ENCODE measurements at places on chromosomes 3 and 15.

- no peak for DNase-seq
- no peaks in the 10 kb centered on the region for H3K27me3 ChIP-seq
- peaks cover 4% of the 10 kb centered on the region for H3K4me1 ChIP-seq
- H3K27ac ChIP-seq, result no peak overlapping the region
- H3K36me3 ChIP-seq, result no peaks in the 10 kb centered on the region
These were observed 3.3 kb downstream of the ARRDC4 start for GRCh38 chr15:97963779-97964178.

GRCh38 chr3:48199117-48199516 lies 10.9 kb upstream of the CDC25A start:
- DNase-seq, result no peak
- no peaks in the 10 kb centered on the region for H3K36me3 ChIP-seq
- H3K27me3 ChIP-seq, result no peaks in the 10 kb centered on the region
- no peak overlapping the region for H3K4me3 ChIP-seq

DNA sequence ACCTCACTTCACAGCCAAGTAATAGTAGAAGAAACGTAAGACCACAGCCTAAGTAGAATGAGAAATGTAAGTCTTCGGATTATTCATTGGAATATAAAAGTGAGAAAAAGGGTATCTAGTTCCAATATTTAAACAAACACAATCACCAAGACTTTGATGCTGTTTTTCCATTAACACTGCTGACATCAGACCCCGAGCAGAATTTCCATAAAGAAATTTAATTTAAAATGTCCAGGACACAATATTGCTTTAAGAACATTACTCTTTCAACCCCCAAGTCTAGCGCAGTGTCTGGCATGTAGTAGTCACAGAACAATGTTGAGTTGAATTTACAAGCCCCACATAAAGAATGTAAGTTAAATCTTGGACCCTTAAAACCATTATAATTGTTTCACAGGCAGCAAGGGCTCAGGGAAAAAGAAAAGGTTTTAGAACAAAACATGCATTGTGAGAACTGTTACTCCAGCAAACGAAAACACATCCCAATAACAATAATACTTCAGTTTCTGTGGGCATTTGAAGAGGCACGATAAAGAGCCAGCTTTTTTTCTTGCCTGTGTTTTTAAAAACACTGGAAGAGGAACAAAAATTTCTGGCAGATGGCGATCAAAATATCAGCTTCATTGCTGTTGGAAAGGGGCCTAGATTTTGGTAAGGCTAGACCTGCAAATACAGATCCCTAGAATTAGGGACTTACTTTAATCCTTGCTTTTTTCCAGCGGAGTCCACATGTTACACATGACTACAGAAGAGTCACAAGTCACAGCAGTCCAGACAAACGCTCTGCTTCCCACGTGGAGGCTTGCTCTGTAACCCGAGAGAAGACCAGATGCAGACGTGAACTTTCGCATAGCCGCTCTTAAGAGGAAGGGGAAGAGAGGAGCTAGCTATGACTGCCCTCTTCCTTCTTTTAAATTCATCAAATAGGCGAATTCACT lies 77.9 kb upstream of the IGSF10 start:
- H3K4me1 ChIP-seq, result no peaks in the 10 kb centered on the region
- H3K27me3 ChIP-seq, result no peaks in the 10 kb centered on the region
- H3K4me3 ChIP-seq, result no peak overlapping the region
- no peak overlapping the region for H3K27ac ChIP-seq

DNA sequence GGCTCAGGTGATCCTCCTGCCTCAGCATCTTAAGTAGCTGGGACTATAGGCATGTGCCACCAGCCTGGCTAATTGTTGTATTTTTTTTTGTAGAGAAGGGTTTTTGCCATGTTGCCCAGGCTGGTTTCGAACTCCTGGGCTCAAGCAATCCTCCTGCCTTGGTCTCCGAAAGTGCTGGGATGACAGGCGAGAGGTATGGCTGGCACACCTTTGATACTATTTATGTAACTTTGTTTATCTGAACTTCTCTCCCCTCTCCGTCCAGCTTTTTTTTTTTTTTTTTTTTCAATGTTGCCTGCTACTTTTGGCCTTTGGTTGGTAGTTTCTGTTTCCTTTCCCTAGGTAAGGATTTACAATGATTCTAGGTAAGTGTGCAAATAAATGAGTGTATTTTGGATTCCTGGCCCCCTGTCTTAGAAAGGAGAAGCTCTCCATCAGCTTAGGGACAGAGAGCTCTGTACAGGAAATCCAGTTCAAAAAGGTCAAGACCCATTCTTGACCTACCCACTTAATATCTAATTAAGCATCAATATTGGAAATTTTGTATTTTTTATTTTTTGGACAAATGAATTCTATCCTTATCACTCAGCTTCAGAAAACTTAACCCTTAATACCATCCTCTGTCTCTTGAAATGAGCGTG lies 6.8 kb downstream of the ARL6IP5 start:
- DNase-seq, result no peak
- H3K27ac ChIP-seq, result peak overlapping the region; percentile 77
- peaks cover 60% of the 10 kb centered on the region for H3K4me1 ChIP-seq
- H3K36me3 ChIP-seq, result no peaks in the 10 kb centered on the region

DNA sequence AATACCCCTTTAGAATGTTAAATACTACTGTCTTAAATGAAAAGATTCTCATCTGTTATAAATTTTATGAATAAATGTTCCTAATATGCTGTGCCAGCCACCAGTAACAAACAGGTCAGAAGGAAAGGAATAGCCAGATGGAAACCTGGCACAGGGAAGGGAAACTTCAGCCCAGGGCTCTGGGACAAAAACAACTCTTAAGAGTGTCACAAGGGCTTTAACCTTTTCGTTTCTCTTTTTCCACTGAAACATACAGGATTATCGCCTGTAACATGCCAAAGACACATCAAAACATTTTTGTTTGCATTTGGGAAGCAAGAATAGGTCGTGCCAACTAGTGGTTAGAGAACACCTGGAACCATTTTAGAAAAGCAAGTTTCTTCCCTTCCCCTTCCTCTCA lies 109.0 kb upstream of the NEDD4 start:
- H3K27ac ChIP-seq, result no peak overlapping the region
- no peak for DNase-seq
- H3K27me3 ChIP-seq, result no peaks in the 10 kb centered on the region
- H3K4me1 ChIP-seq, result no peaks in the 10 kb centered on the region
- H3K4me3 ChIP-seq, result no peak overlapping the region
- H3K36me3 ChIP-seq, result no peaks in the 10 kb centered on the region
